H1 (cell line): ENCODE measurements at places on chromosomes 7 and 10.

- no peak for DNase-seq
Observed at GRCh38 chr7:137935884-137936508, 65.9 kb downstream of the CREB3L2 start.

- no peak for DNase-seq
Observed at GRCh38 chr7:6654113-6654841, 17.2 kb downstream of the ZNF316 start.

DNA sequence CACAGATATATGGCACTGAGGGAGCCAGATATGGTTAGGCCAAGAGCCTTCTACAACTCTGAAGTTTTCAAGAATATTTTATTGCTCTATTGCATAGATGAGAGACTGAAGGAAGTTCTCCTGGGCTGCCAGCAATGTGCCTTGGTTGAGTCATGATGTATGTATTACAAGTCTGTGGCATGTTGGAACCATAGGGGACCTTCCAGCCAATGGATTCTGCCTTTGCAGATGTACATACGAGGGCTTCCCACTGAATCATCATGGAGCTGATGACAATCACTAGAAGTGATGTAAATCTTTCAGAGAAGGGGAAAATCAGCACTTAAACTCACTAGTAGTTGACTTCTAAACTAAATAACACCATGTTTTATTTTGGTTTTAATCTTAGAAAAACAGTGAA lies 419.5 kb downstream of the PHTF2 start:
- no peak for DNase-seq

GRCh38 chr10:8130973-8131911 lies 76.8 kb downstream of the GATA3 start:
- DNase-seq: no peak

GRCh38 chr10:11106621-11107374 lies 89.1 kb downstream of the CELF2 start:
- DNase-seq: no peak

GRCh38 chr7:28792858-28793257 lies 165.3 kb downstream of the TRIL start:
- DNase-seq: no peak

- no peak for DNase-seq
Observed at GRCh38 chr7:131955679-131956078, 399.3 kb upstream of the PODXL start.
